Epithelial cell of esophagus (primary cell): ENCODE measurements at places on chromosomes 6 and 20.
A peak's percentile ranks its signal among the peaks of the same experiment; 100 is the strongest.

- DNase-seq = no peak
Measured at GRCh38 chr6:49220293-49220692, 242.8 kb downstream of the MMUT start.

DNA sequence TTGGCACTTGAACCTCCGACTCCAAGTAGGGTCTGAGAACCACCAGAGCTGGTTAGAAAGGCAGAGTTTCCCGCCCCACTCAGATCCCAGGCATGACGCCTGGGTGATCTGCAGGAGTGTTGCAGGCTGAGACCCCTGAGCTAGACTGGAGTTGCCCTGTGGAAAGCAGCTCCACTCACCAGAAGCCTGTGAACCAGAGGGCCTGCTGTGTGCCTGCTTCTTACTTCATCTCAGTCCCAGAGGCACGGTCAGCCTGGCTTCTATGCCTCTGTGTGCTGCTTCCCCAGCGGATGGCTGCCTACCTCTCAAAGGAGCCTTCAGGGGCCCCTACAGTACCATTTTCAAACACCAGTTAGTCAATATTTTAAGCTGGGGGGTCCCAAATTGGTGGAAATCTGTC is 15.6 kb upstream of the CCN6 start:
- no peak for DNase-seq

DNA sequence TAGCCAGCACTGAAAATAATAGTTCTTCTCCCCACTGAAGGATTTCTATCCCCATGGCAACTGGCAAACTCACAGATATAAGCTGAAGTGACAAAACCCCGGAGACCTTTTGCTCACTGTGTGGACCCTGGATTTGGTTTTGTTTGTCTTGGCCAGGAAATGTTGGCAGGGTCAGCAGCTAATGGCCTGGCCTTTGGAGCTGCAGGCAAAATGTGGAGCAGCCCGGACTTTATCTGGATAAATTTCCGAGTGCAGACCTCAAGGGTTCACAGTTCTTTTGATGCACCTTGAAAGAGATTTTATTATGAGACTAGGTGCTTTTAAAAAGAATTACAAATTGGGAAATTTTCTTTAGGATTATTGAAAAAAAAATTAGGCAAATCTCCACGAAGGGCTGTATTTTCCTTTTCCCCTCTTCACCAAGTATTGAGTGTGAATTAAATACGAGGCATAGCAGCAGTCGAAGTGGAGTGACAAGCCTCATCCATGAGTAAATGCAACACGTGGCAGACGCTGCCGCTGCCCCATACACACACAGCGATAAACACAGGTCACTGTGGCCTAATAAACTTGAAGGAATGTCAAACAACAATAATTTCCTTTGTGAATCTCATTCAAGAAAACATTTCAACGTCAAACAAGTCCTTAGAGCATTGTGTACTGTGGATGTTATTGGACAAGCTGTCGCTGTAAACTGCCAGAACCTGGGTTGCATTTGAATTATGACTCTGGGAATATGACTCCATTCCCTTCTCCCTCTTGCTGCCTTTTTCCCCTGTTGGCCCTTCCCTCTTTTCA is 35.1 kb upstream of the CCN6 start:
- DNase-seq = no peak

DNA sequence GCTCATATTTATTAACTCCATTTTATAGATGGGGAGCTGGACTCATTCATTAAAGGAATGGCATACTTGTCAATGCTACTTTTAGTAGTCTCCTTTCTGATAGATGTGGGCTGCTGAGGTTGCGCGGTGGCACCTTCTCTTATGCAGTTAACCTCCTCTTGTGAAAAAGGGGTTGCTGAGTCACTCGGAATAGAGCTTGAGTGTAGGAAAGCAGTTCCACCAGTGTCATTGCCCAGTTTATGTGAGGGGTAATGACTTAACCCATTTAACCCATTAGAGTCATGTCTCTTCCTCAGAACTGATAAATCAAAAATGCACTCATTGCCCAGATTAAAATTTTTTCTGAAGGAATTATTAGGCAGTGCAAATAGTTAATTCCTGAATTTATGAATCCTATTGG is 6.3 kb downstream of the MAPK14 start:
- peak; percentile 71 for DNase-seq

- no peak for DNase-seq
Measured at GRCh38 chr20:24442909-24443308, 26.5 kb upstream of the SYNDIG1 start.

GRCh38 chr20:49831022-49831769 is 18.6 kb downstream of the SLC9A8 start:
- DNase-seq = no peak

DNA sequence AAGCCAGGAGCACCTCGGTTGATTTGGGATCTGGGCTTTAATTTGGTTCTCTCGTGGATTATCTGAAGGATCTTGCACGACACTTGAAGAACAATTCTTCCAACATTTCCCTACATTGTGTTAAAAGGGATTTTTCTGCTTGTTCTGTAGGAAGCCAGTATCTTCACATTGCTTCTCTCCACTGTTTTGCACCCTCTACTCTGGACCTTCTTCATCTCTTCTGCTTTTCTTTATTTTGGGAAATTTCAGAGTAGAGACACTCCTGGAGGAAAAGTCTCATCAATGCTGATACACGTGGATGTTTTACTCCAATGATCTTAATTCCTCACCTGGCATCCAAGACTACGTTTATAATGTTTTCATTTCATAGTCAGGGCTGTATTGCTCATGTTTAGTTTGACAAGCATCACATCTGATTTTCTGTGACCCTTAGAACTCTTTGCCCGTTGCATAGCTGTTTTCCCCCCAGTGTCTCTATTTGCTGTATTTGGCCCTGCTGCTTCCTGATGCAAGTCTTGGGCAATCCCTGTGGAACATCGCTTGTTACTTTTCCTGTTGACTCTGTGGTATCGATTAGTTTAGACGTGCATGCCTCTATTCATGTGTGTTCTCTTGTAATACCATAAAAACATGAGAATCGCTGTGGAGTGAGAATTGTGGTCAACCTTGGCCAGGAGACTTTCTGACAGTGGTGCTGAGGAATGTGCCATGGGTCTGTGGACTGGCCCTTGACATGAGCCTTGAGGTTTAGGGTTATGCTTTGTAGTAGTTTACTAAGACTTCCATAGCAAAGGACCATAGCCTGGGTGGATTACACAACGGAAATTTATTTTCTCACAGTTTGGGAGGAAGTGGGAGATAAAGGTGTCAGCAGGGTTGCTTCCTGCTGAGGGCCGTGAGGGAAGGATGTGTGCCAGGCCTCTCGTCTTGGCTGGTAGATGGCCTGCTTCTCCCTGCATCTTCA is 12.5 kb downstream of the PLCB1 start:
- DNase-seq = peak; percentile 8

DNA sequence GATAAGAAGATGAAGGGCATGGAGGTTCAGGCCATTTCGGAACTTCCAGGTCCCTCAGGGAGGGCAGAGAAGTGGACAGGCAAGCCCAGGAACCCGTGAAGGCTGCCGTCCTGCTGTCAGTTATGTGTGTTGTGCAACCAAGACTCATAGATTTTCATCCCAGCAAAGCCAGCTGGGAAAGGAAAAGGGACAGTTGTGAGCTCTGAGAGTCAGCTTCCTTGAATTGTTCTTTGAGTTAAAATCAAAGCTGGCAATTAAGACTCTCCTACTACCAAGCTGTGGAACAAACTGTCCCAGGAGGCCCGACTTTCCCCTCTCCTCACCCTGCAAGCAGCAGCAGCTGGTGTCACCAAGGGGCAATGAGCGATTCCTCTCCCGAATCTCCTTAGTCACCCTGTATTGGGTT is 46.3 kb upstream of the IYD start:
- DNase-seq = no peak

DNA sequence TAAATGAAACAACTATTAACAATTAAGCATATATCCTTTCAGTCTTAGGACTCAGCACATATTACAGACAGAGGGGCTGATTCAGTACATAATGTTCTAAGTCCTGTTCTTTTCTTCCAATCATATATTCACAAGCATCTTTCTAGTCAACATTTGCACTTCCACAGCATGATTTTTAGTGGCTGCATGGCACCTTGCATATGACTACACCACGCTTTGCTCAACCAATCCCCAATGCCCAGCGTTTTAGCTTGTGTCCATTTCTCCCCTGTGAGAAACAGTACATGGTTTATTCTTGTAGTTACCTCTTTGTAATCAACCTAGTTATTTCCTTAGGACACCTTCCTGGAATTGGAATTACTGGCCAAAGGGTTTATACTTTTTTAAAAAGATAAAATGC is 33.2 kb downstream of the AAR2 start:
- no peak for DNase-seq

DNA sequence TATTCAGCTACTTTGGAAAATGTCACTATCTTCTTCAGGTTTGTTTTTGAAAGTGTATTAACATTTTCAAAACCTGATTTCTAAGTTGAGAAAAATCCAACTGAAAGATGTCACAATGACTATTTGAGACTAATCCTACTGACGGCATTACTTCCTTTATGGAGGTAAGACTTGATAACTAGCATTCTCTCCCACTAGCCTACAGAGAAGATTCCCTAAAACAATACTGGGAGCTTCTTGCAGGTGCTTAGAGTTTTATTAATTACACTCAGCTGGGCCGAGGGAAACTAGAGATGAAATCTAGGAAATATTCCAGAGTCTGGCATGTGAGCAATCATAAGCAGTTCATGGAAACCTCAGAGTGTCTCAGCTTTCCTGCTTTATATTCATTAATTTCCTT is 114.0 kb downstream of the LCA5 start:
- no peak for DNase-seq

- DNase-seq = no peak
Measured at GRCh38 chr20:44450281-44450889, 25.3 kb upstream of the TTPAL start.

DNA sequence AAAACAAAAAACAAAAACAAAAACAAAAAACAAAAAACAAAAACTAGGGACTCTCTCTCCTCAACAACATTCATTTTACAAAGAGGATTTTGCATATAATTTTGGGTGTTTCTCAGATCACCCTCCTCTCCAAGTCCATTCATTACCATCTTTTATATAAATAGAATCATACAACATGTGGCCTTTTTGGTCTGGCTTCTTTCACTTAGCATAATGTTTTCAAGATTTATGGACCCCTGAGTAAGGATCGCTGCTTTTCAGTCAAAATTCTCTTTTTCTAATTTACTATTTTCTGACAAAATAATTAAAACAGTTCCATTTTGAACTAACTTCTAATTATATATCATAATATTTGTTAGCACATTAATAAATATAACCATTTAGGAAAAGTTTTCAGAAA is 94.8 kb downstream of the UBE3D start:
- no peak for DNase-seq

DNA sequence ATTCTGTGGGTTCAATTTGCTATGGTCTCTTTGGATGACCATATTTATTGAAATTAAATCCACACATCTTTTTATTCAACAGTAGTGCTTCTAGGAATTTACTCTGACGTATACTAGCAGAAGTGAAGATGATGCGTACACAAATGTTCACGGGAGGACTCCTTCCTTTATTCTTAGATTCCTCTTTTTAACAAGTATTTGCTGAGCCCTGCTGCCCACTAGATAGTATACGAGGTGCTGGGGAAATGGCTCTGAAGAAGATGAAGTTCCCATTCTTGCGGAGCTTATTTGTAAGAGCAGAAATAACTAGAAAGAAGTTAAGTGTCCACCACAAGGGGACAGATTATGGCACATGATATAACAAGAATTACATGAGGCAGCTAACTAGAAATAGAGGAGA is 145.2 kb downstream of the DOK5 start:
- no peak for DNase-seq

DNA sequence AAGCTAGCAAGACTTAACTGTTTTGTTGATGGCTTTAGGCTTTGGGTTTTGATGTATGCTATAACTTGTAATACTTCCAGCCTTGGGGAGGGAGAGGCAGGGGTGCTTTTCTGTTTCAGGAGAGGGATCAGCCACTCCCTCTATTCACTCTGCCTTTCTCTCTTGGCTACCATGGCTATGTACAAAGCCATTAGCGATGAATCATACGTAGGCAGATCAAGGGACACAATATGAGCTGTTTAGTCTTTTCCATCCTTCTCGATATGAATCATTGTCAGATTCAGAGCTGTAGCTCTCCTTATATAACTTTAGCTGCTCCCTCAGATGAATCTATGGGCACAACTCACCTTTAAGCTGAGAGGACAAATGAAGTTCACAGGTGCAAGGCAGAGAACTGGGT is 230.6 kb downstream of the TSHZ2 start:
- peak; percentile 51 for DNase-seq

GRCh38 chr6:167512696-167513375 is 187.9 kb downstream of the TTLL2 start:
- DNase-seq = no peak

DNA sequence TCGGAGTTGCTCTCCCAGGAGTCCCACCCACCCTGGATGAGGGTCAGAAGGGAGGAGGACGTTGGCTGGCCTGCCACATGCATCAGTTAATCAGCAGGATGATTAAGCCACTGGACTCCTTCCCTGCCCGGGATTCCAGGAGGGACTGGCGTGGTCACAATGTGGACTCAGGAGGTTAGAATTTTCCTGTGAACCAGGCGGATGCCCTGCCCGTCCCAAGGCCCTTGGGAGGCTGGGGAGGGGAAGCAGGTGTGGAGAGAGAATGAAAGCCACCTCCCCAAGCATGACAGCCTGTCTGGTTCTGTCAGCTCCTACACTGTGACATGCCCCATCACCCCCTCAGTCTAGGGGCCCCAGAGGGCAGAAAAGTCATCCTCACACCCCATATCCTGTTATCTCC is 11.6 kb upstream of the ITPR3 start:
- DNase-seq = no peak

GRCh38 chr6:44189257-44189656 is 27.5 kb upstream of the MYMX start:
- no peak for DNase-seq

DNA sequence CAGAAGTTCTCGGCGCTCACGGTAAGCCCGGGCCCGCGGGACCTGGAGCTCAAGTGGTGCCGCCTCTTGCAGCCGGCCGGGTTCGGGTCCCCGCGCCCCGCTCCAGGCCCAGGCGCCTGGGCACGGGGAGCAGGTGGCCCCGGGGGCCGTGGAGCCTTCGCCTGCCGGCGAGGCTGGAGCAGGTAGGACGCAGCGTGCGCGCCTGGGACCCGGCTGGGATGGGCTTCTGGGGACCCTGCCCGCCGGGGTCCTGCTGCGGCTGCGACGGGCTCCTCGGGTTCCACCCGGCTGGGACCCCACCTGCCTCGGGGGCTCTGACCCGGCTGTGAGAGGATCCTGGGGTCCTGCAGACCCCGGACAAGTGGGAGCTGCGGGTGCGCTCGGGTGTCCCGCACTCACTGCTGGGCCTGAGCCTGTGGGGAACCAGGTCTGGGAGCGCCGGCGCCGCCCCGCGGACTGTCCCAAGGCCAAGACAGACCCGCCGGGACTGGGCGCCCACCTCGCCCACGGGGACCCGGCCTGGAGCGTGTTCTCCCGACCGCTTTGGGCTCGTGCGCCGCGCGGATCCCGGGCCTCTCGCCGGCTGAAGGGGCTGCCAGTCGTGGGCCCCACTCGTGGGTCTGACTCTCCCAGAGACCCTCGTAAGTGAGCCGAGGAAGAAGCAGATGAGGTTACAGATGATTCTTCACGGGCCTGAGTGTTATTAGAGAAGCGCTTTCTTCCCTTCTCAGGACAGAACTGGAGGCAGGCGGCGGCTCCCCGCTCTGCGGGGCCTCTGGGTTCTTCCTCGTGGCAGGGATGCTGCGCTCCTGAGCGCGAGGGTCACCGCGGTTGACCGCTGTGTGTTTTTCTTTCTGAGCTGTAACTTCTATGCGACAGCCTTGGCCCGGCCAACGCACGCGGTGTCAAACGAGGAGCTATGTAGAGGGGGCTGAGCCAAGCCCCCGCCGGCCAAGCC is 729 bp downstream of the SMOC2 start:
- DNase-seq = no peak
